Suprapubic skin (tissue), 4 donors: ENCODE measurements at places on chromosomes 2 and 18.
A peak's percentile ranks its signal among the peaks of the same experiment; 100 is the strongest.

DNA sequence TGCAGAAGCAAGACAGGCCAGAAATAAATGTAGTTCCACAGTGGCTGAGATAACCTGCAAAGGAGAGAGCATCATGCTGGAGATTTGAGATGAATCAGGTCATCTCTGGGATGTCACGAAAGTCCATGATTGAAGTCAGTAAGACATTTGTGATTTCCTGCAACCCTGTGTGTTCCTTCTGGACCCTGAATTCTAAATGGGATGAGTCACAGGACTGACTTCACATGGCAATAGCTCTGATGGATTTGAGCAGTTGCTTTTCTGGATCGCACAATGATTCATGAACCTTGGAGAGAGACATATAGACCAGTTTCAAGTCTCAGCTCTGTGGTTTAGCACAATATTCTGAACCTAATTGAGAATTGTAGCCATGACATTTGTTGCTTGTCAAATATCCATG lies 102.9 kb downstream of the TSN start:
- no peaks in the 10 kb centered on the region for H3K36me3 ChIP-seq
- no peak overlapping the region for H3K27ac ChIP-seq
- H3K27me3 ChIP-seq: no peaks in the 10 kb centered on the region

DNA sequence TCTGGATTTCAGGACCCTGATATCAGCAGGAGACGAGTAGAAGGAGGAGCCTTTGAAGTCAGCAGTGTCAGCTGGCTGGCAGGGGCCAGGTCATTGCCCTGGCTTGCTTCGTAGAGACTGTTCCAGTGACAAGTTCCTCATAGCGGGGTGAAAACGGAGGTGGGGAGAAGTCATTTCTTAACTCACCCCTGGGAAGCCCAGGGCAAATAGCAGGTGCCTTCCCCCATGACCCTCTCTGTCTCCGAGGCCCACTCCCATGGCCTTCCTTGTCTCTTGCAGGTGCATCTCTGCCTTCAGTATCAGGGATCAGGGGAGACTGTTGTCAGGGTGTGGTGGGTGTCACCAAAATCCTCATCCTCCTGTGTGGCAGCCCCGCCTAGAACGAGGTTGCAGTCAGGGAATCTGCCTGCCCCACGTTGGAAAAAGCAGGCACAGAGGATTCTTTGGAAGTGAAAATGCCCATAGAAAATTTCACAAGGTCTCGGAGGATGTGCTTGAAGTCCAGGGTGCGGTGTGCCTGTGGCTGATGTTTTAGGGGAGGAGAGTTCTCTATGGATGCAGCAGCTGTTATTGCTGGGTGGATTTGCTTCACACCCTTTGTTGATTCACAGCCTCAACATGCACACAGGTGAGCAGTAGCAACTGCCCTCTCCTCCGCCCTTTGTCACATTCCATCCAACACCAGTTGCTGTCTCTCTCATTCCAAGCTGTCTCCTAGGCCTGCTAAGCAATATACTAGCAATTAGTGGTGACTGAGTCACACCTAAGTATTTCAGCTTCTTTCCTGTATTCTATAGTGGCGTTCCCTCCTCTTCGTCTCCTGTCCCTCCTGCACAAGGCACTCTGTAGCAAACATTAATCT lies 142.6 kb upstream of the FHL2 start:
- no peak overlapping the region for H3K4me3 ChIP-seq
- no peaks in the 10 kb centered on the region for H3K27me3 ChIP-seq
- H3K27ac ChIP-seq: peak overlapping the region; percentile 15
- no peaks in the 10 kb centered on the region for H3K36me3 ChIP-seq

DNA sequence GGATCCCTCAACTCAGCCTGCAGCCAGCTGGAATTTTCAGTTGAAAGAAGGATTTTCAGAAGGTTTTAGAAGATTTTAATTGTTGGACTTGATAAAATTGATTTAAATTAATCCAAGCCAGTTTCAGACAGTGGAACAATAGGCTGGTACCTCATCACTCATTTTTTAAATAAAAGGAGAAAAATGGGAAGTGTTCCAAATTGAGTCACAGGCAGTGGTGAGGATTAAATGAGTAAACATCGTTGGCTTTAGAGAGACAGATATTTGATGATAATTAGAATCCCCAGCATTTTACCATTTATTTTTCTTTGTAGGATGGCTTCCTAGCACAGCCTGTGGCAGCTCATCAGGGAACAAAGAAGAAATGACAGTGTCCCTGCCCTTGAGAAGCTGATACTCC lies 7.4 kb downstream of the CXCR4 start:
- H3K4me3 ChIP-seq: no peak overlapping the region
- H3K27me3 ChIP-seq: peaks cover 41% of the 10 kb centered on the region
- no peak overlapping the region for H3K27ac ChIP-seq
- no peak for DNase-seq

GRCh38 chr2:27281442-27281841 lies 787 bp upstream of the TRIM54 start:
- DNase-seq: no peak
- H3K27me3 ChIP-seq: peaks cover 10% of the 10 kb centered on the region
- H3K36me3 ChIP-seq: no peaks in the 10 kb centered on the region
- no peak overlapping the region for H3K4me3 ChIP-seq
- no peaks in the 10 kb centered on the region for H3K4me1 ChIP-seq

DNA sequence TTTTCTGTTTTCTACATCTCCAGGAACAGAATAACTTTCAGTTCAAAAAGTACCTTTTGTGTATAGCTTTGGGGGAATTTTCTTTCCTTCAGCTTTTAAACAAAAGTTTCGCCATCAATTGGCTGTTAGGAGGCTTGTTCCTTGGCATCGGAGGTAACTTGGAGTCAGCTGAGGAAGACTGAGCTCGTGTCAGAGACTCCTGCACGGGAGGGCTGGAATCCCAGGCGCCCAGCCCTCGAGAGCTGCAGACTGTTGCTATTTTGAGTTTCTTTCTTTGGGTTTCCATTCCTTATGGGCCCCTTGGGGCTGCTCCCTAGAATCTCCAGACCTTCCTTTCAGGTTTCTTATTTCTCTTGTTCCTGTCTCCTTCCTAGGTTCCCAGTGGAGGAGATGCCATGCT lies 8.1 kb downstream of the EMILIN2 start:
- H3K4me3 ChIP-seq: no peak overlapping the region
- peaks cover 11% of the 10 kb centered on the region for H3K27me3 ChIP-seq
- DNase-seq: peak; percentile 75
- peak overlapping the region; percentile 64 for H3K27ac ChIP-seq

DNA sequence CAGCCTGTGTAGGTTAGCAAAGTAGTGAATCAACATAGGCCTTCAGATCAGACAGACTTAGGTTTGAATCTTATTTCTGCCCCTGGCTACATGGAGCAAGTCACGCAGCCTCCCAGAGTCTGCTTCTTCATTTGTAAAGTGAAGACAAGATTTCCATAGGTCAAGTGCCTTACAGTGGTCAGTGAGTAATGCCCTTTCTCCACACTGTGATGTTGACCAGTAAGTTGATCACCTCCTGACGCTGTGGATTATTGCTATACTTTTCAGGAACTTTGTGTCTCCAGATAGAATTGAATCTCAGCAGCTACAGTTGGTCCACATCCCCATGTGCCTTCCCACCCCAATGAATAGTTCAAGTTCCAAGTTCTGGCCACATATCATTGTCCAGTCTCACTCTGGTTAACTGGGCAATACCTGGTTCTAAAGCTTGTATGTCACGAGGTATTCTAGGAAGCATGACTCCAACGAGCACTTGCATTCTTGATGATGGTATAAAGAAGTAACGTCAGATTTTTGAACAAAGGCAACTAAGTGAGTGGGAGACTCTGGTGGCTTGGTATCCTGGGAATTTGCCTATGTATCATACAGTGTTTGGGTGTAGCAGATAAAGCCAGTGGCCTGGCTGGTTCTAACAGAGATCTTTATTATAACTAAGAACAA lies 2.1 kb upstream of the CLIP4 start:
- DNase-seq: no peak
- peaks cover 46% of the 10 kb centered on the region for H3K4me1 ChIP-seq
- no peak overlapping the region for H3K4me3 ChIP-seq
- H3K36me3 ChIP-seq: no peaks in the 10 kb centered on the region

DNA sequence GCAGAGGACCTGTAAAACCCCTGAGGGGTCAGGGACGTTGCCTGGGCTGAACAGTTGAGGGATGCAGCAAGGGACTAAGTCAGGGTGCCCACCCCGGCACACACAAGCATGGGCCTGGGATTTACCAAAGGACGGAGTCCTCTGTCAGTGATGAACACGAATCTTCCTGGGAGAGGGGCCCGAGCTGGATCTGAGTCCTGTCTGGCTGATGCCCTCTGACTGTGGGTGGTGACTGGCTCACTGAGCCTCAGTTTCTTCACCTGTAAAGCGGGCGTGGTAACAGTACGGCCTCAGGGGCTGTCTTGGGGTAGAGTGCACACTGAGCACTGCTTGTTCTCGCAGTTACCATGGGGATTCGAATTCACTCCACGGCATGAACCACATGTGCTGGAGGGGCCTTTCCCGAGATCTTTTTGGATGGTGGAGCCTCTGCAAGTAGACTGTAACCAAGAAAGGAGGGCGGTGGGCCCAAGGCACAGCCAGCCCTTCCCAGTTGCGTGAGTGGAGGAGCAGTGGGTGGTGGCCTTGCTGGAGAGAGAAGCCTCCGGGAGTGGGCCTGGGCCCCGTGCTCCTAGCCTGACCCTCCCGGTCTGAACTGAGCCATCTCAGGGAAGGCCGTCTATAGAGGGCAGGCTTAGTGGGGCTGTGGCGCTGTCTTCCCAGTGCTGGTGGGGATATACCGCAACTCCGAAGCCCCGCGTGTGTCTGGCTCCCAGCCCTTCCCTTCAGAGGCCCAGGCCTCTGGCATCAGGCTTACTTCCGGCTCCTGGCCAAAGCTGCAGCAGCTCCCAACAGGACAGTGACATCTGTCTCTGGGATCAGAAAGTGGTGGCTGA lies 130.8 kb upstream of the HS6ST1 start:
- H3K27me3 ChIP-seq: no peaks in the 10 kb centered on the region
- no peak overlapping the region for H3K4me3 ChIP-seq
- no peak overlapping the region for H3K27ac ChIP-seq
- DNase-seq: peak; percentile 50

- peaks cover 38% of the 10 kb centered on the region for H3K27me3 ChIP-seq
- DNase-seq: no peak
- H3K27ac ChIP-seq: no peak overlapping the region
- H3K4me1 ChIP-seq: no peaks in the 10 kb centered on the region
Observed at GRCh38 chr2:231000211-231000904, 4.4 kb downstream of the SPATA3 start.

- H3K27me3 ChIP-seq: no peaks in the 10 kb centered on the region
- H3K27ac ChIP-seq: no peak overlapping the region
- H3K36me3 ChIP-seq: no peaks in the 10 kb centered on the region
- DNase-seq: no peak
Observed at GRCh38 chr2:127121353-127121752, 14.4 kb upstream of the BIN1 start.

GRCh38 chr2:18891600-18892345 lies 302.4 kb upstream of the NT5C1B start:
- no peak for DNase-seq
- no peak overlapping the region for H3K4me3 ChIP-seq

DNA sequence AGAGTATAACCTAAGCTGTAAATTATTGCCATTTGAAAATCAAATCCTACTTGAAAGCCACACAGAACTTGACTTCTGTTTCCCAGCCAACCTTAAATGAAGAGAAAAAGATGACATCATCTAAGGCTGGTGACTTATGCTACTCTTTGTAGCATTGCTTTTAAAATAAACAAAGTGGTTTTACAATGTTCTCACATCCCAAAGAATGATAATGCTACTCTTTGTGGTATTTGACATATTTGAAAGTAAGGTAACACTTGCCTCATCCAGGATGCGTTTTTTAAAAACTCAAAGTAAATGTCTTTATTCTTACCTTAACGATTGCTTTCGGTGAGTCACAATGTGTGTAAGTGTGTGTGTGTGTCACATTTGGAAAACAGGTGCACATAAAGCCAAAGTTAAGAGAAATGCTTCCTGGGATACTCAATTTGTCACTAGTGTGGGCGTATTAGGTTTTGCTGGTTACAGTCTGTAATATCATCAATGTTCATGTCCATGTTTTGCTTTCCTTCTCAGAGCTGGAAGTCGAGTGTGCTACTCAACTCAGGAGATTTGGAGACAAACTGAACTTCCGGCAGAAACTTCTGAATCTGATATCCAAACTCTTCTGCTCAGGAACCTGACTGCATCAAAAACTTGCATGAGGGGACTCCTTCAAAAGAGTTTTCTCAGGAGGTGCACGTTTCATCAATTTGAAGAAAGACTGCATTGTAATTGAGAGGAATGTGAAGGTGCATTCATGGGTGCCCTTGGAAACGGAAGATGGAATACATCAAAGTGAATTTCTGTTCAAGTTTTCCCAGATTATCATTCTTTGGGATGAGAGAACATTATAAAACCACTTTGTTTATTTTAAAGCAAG lies 2.6 kb downstream of the PMAIP1 start:
- no peak overlapping the region for H3K4me3 ChIP-seq
- H3K27ac ChIP-seq: no peak overlapping the region
- no peaks in the 10 kb centered on the region for H3K36me3 ChIP-seq
- no peak for DNase-seq
- peaks cover 31% of the 10 kb centered on the region for H3K4me1 ChIP-seq

GRCh38 chr2:83368461-83368860 lies 1090.6 kb downstream of the SUCLG1 start:
- H3K27me3 ChIP-seq: no peaks in the 10 kb centered on the region
- H3K27ac ChIP-seq: no peak overlapping the region
- no peak for DNase-seq
- no peaks in the 10 kb centered on the region for H3K4me1 ChIP-seq
- no peak overlapping the region for H3K4me3 ChIP-seq

DNA sequence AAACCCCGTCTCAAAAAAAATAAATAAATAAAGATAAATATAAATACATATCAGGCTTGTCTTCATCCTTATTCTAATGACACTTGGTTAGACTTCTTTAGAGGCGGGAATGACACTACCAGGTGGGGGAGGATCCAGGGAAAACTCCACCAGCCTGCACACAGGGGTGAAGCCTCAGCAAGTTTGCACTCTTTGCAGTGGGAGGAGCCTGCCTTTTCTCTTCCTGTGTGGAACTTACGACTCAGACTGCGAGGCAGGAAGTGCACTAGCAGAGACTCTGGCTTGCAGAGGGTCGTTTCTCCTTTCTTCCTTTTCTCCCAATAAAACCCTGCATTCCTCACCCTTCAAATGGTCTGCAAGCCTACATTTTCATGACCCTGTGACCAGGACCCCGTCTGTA lies 153.6 kb upstream of the CBLN2 start:
- DNase-seq: no peak
- peaks cover under 1% of the 10 kb centered on the region for H3K4me1 ChIP-seq
- no peak overlapping the region for H3K4me3 ChIP-seq
- no peaks in the 10 kb centered on the region for H3K27me3 ChIP-seq
- no peaks in the 10 kb centered on the region for H3K36me3 ChIP-seq
- no peak overlapping the region for H3K27ac ChIP-seq
